Activated CD8-positive, alpha-beta memory T cell treated with anti-CD3 and anti-CD28 coated beads for 1 hour (primary cell): ENCODE measurements at places on chromosomes 3 and 15.

DNA sequence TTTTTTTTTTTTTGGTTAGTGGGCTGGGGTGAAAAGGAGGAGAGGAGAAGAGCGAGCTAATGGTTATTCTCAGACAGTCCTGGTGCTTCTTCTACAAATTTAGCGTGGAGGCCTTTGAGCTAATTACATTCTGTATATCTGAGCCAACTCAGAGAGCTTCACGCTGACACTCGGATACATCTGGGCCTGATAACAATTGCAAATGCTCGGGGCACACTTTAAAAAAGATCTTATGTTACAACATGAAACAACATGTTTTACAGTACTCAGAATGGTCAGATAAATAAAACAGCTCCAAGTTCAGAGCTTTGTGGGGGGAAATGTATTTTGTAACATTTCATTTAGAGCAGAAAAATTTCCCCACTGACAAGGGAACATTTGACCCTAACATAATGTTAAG, 966.9 kb upstream of the NR2F2 start:
- no peak for DNase-seq

- DNase-seq = no peak
These were observed 49.3 kb downstream of the ADAMTS7 start for GRCh38 chr15:78761891-78762385.

DNA sequence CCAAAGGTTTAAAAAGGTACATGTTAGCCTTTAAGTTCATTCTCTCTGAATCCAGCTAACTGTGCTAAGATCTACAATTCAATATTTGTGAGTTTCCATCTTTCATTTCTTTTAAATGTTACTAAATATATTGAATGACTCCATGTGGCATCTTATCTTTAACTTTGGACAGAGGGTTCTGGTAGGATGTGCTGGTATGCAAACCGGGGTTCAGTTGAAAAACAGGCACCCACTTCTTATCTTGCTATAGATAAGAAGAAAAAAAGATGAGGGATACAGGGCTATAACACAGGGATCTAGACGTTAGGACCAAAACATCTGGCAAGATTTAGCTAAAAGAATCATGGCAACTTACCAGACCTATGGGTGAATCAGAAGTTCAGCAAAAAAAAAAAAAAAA, 538.3 kb downstream of the EDEM1 start:
- no peak for DNase-seq

GRCh38 chr3:29890801-29891200, 609.9 kb downstream of the RBMS3 start:
- no peak for DNase-seq

DNA sequence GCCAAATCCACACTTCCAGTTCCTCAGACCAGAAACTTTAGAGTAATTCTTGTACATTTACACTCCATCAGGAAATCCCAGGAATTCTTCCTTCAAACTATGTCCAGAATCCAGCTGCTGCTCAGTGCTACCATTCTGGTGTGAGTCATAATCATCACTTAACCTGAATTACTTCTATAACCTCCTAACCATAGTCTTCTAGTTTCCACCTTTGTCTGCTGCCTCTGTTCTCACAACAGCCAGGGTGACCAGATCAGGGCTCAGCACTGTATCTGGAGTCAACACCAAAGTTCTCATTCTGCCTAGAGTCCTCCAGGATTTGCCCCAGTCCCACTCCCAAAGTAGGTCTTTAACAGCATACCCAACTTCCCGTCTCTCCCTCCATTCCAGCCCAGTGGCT, 3.4 kb downstream of the CLDND1 start:
- no peak for DNase-seq

- no peak for DNase-seq
These were observed 27.3 kb downstream of the PTPN23 start for GRCh38 chr3:47407896-47408838.

GRCh38 chr3:153291059-153291685, 129.1 kb downstream of the RAP2B start:
- no peak for DNase-seq

- DNase-seq = no peak
These were observed 33.2 kb downstream of the HOMER2 start for GRCh38 chr15:82919231-82919886.

DNA sequence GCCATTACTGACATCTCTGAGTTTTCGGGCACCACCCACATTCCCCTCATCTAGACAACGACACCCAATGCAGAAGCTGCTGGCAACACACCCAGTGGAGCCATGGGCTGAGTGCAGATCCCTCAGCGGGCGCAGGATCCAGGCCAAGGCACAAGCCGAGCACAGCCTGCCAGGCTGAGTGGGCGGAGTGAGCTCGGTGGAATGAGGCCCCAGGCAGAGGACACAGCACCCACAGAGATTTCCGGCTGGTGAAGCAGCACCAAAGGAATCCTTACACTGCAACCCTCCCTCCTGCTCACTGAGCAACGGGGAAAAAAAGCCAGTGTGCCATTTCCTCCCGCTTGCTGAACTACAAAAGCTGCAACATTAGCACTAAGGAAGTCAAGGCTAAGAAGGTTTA, 34.3 kb downstream of the ZMAT3 start:
- no peak for DNase-seq

- DNase-seq = no peak
These were observed 42.6 kb upstream of the SEMA6D start for GRCh38 chr15:47674586-47675232.

GRCh38 chr3:72977060-72977808, 19.4 kb upstream of the PPP4R2 start:
- DNase-seq = no peak

DNA sequence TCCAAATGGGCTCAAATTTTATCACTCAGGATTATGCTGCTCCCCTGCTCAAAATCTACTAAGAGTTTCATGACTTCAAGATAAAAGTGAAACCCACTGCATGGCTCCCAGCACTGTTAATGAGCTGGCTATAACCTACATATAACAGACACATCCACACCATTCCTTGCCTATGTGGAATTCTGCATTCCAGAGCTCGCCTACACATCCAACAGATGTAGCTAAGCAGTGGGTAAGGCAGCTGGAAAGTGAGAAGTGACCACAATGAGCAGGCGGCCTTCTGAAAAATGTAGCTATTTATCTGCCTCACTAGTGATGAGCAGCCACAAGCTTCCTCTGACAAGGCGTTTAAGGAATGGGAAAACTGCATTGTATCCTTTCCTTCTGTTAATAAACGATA, 92.0 kb upstream of the TRIM42 start:
- no peak for DNase-seq

GRCh38 chr15:65323071-65323511, 18.6 kb downstream of the RNU5B-1 start:
- no peak for DNase-seq

DNA sequence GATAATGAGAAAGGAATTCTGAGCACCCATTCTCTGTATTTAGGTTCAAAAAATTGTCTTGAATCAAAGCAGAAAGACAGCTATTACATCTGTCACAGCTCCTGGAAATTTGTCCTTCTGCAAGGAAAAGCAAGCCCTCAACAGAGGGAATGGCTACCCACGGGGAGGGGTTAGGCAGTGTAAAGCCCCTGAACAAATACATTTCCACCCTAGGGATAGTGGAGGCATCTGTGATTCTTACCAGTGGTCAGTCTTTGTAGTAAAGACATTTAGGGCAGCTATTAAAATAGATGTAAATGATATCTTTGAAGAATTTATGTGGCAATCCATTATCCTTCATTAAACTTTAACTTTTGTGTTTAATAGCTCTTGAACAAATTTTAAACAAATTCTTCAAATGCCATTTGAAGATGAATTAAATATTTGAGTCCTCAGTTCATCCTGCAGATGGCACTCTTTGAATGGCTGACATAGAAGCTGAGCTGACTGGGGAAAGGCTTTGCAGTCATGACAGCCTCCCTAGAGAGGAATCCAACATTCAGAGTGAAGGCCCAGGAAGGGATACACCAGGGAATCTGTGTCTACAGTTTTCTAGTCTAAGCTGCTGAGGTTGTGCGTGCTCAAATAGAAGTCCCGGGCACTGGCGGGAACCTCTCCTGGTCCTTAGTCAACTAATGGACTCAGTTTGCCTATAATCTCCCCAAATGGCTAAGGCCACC, 359.7 kb upstream of the ROPN1 start:
- DNase-seq = no peak

GRCh38 chr15:25345943-25346342, 92.9 kb downstream of the UBE3A start:
- no peak for DNase-seq

GRCh38 chr3:12911881-12912415, 70.6 kb upstream of the RPL32 start:
- DNase-seq = no peak

- no peak for DNase-seq
These were observed 76.7 kb downstream of the ADAMTS7 start for GRCh38 chr15:78734451-78735064.

GRCh38 chr15:38873158-38873557, 308.5 kb upstream of the RASGRP1 start:
- no peak for DNase-seq

- DNase-seq = no peak
These were observed 2.5 kb downstream of the NDUFAF3 start for GRCh38 chr3:49024449-49024848.

- no peak for DNase-seq
These were observed 12.5 kb upstream of the ZXDC start for GRCh38 chr3:126488185-126488584.

GRCh38 chr15:96042734-96043224, 287.7 kb upstream of the NR2F2 start:
- no peak for DNase-seq

- DNase-seq = no peak
These were observed 6.8 kb downstream of the RARRES1 start for GRCh38 chr3:158725348-158726011.

DNA sequence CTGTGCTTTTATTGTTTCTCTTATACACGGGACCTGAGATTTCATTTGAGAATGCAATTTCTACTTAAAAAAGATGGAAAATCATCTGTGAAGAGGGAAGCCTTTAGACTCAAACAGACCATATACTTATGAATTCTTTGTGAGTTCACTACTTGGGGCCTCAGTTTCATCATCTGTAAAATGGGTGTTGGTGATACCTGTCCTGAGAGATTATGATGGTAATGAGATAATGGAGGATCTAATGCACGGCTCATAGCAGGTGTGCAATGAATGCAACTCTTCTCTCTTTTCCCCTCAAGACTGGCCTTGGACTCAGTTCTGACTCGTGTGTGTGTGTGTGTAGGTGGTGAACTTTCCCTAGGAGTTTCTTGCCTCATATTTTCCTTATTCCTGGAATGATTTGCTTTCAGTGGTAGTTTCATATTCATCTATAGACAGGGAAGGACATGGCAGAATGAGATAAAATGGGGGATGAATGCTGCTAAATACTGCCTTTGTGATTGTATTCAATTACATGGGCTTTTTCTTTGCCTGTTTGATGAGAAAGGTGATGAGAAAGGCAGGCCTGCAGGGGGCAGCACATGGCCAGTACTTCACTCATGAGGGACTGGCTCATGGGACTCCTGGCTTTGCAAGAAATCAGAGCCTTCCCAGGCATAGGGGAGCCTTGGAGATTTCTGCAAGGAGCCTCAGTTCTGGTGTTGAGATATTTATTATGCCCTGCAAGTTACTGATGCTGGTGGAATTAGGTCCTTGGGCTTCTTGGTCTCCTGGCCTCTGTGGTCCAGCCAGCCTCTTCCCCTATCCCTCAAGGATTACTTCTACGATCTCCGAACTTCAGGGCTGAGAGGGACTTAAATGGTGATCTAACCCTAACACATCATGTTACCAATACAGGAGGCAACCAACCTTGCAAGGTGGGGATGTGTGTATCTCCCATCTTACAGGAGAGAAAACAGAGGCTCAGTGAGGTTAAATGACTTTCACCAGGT, 70.7 kb downstream of the RPLP1 start:
- DNase-seq = peak; percentile 51

DNA sequence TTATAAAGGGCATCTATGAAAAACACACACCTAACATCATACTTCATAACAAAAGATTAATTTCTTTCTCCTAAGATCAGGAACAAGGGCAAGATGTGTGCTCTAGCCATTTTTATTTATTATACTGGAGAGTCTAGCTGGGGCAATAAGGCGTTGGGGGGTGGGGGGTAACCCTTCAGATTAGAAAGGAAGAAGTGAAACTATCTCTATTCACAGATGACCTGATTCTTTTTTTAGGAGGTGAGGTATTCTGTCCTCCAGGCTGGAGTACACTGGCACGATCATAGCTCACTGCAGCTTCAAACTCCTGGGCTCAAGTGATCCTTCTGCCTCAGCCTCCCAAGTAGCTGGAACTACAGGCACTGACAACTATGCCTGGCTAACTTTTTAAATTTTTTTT, 89.5 kb upstream of the MANF start:
- DNase-seq = no peak

GRCh38 chr3:62201438-62202035, 171.8 kb downstream of the FEZF2 start:
- DNase-seq = no peak
